Motor neuron (in vitro differentiated cells): ENCODE measurements at places on chromosomes 1 and 21. TPM values are rescaled to one million over a fixed set of nuclear protein-coding genes. Genes with fewer than 3 reads are reported as not detected.
A peak's percentile ranks its signal among the peaks of the same experiment; 100 is the strongest.

Gene TFB2M
- total RNA-seq, result 13.2 and 14.3 TPM in 2 replicates

DNA sequence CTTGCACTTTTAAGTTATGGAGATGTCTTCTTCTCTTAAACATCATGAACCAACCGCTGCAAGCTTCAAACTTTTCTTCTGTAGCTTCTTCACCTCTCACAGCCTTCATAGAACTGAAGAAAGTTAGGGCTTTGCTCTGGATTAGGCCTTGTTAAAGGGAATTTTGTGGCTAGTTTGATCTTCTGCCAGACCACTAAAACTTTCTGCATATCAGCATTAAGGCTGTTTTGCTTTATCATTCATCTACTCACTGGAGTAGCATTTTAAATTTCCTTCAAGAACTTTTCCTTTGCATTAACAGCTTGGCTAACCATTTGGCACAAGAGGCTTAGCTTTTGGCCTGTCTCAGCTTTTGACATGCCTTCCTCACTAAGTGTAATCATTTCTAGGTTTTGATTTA lies 43.0 kb upstream of the RGL1 start:
- ATAC-seq, result no peak

GRCh38 chr1:228194921-228195812 lies 12.7 kb upstream of the OBSCN start:
- ATAC-seq, result no peak

Gene LIN28A
- 5.3 and 5.4 TPM in 2 replicates for total RNA-seq

GRCh38 chr21:29318354-29318753 lies 19.6 kb downstream of the BACH1 start:
- no peak for ATAC-seq

Gene RASAL2
- total RNA-seq, result 24.3 and 27.1 TPM in 2 replicates

Gene H3-3A
- total RNA-seq, result 1,173 and 1,346 TPM in 2 replicates

Gene EDARADD
- total RNA-seq, result 3.6 and 3.8 TPM in 2 replicates

Gene LMOD1
- total RNA-seq, result 0.64 and 0.71 TPM in 2 replicates

DNA sequence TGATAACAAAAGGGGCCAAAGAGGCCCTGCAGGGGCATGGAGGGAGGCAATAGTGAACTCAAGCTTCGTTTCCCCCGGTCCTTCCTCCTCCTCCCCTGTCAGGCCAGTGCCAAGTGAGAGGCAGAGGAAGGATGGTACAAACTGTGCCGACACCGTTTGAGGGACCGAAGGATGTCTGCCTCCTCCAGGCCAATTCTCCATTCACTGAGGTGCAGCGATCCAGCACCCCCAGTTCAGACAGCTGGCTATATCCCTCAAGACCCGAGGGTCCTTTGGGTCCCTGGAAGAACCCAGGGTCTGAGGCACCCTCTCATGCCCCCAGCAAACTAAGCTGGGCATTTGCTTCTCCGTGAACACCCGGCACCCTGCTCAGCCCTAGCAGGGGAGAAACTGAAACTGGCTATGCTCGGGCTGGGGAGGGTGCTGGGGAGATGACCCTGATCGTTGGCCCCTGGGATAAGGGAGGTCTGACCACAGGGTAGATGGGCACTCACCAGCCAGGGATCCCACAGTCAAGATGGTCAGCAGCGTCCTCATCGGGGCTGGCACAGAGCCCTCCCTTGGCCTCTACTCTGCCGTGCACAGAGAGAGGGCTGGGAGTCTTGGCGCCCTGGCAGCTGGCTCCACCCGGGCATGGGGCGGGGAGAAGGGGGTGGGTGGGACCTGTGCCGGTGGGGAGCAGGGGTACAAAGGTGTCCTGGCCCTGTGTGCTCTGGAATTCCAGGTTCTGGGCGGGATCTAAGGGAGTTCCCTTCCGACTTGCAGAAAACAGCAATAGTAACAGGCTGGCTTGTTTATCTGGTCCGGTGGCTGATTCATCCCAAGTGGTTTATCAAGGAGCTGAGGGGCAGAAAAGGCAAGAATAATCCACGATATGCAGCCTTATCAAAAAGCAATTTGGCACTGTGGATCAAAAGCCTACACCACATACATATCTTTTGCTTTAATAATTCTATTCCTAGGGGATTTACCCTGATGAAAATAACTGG lies at the start of gene IL22RA1:
TSS of gene IL22RA1 (minus strand) at position 595 of the 989 bp plus-strand sequence. CDS start at position 537, 58 bp downstream.
- ATAC-seq, result no peak

Gene TRIM45
- total RNA-seq, result 6.7 and 8.2 TPM in 2 replicates

Gene LCE2C
- total RNA-seq, result not detected in 2 replicates

- ATAC-seq, result peak; percentile 10
Measured at GRCh38 chr1:246008363-246008831, 498.7 kb downstream of the SMYD3 start.

DNA sequence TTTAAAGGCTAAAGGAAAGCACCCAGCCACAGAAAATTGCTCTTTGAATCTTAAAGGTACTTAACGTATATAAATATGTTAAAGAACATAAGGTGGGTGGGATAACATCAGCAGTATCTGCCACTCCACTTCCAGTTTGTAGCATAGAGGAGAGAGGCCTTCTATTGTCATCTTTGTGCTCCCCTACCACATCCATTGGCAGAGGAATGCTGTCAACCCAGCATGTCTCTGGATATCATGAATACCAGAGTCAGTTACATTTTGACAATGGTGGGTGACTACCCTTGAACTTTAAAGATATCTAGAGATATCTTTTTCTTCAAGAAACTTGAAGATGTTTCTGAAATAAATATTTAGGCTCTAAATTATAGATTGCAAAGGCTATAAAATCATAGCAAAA lies 283.2 kb upstream of the LRRC7 start:
- ATAC-seq, result no peak

GRCh38 chr1:226063977-226064815 lies 1.7 kb downstream of the H3-3A start:
- ATAC-seq, result no peak

- no peak for ATAC-seq
Measured at GRCh38 chr21:44885615-44886014, 12.1 kb upstream of the PTTG1IP start.

DNA sequence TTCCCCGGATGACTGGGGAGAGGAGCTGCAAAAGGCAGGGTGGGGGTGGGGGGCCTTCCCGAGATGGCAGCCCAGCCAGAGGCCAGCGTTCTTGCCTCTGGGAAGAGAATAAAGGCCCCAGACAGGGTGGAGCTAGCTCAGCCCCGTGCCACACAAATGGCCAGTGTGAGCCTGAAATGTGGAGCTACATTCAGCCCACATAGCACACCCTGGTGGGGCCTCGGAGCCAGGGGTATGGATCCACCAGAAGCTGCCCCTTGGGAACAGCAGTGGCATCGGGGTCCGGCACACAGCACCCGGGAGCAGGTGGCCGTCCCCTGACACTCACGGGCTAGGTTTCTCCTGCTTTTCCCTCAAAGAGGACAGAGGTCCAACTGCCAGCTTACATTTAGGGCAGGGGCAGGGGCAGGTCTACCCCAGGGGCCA lies 93.9 kb downstream of the PDE9A start:
- ATAC-seq, result no peak

GRCh38 chr1:8873506-8874229 lies 4.8 kb downstream of the ENO1 start:
- ATAC-seq, result peak; percentile 43

GRCh38 chr1:100511058-100511457 lies 26.9 kb upstream of the GPR88 start:
- ATAC-seq, result no peak

GRCh38 chr1:113178522-113178921 lies 105.5 kb downstream of the LRIG2 start:
- no peak for ATAC-seq

DNA sequence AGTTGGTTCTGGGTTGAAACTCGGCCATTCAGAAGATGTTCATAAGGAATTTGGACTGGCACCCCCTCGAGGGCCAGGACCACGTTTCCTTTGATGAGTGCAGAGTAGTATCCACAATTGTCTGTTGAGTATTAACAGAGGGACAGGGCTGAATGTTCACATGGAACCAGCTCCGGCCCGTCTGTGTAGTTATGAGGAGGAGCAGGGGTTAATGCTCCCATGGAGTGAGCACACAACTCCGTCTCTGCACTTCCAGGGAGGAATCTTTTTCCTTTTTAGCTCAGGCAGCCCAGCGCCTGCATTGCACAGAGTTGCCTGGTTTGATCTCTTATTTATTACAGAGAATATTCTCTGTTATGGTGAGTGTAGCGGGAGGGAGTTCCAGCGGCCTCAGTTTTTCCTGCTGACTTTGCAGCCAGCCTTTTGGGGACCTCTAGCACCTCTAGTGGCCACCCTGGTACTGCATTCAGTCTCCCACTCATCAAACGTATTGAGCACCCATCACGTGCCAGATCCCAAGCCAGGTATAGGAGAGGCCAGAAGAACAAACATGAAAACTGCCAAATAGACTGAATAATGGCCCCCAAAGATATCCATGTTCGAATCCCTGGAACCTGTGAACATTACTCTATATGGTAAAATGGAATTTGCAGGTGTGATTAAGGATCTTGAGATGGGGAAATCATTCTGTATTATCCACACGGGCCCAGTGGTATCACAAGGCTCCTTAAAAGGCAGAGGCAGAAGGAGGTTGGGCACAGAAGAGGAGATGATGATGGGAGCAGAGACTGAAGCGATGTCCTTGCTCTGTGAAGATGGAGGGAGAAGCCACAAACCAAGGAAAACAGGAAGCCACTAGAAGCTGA lies 167.7 kb upstream of the CSF3R start:
- ATAC-seq, result peak; percentile 61

GRCh38 chr1:239388578-239388977 lies 2.2 kb downstream of the CHRM3 start:
- no peak for ATAC-seq

GRCh38 chr1:203448521-203449061 lies 27.0 kb upstream of the PRELP start:
- peak; percentile 36 for ATAC-seq

Gene CD2
- not detected in 2 replicates for total RNA-seq

Gene PIGV
- total RNA-seq, result 9.7 and 10.1 TPM in 2 replicates

Gene DCST1
- not detected in 2 replicates for total RNA-seq

- peak; percentile 65 for ATAC-seq
Measured at GRCh38 chr1:205421798-205422197, at the start of gene LEMD1. TSS of gene LEMD1 (minus strand) at chr1:205422056. CDS start at chr1:205420536, 1,520 bp downstream.

- ATAC-seq, result no peak
Measured at GRCh38 chr21:15992171-15992570, 262.4 kb downstream of the USP25 start.

Gene GJC2
- total RNA-seq, result 1.2 and 1.4 TPM in 2 replicates
